ENCODE measurements at places on chromosomes 16 and 17.
A peak's percentile ranks its signal among the peaks of the same experiment; 100 is the strongest.

DNA sequence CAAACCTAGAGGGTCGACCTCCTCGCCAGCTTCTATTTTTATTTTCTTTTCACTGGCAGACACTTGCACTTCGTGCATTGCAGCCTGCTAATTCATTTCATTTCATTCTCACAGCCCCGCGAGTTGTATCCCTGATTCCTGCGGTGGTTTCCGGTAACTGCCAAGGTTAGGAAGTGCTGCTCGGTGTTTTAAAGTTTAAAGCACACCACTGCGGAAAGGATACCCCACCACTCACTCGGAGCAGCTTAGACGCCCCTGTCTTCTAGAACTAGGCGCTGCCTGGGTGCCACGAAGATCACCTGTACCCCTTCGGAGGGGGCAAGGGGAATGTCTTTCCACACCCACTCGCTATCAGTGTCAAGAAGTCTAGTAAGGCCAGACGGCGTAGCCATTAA is 509 bp downstream of the CNEP1R1 start:
- DNase-seq, result peak; percentile 36

GRCh38 chr17:15511142-15511541 is 43.7 kb upstream of the CDRT4 start:
- no peak for DNase-seq

DNA sequence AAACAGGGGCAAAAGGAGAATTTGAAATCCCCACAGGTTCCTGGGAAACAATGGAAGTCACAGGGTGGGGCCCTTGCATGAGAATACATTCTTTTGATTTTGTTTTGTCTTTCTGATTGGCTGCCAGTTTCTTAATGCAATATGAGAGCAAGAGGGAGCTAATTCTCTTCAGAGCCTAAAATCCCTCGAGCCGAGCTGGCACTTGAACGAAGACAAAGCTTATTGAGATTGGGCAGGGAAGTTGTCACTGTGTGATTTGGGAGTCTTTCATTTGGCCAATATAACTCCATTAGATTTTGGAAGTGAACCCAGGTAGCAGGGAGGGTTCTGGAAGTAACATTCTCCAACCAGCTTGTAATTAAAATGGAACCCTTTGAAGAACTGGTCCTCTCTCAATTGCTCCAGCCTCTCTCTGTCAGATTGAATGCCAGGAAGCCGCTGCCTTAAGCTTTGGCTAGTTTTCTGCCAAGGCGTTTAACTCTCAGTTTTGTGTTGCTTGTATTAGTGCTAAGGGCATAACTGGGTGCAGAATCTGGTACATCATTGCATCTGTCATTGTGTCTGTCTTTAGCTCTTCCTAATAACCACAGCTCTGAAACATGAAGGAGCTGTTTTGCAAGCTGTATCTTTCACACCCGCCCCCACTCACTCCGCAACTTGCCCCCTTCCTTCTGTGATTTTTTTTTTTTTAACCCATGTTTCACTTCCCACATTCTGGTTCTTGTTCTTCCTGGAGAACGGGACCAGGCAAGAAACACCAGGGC is 272.0 kb downstream of the MAF start:
- DNase-seq, result no peak

GRCh38 chr16:54180421-54181359 is 105.9 kb downstream of the IRX3 start:
- DNase-seq, result no peak

DNA sequence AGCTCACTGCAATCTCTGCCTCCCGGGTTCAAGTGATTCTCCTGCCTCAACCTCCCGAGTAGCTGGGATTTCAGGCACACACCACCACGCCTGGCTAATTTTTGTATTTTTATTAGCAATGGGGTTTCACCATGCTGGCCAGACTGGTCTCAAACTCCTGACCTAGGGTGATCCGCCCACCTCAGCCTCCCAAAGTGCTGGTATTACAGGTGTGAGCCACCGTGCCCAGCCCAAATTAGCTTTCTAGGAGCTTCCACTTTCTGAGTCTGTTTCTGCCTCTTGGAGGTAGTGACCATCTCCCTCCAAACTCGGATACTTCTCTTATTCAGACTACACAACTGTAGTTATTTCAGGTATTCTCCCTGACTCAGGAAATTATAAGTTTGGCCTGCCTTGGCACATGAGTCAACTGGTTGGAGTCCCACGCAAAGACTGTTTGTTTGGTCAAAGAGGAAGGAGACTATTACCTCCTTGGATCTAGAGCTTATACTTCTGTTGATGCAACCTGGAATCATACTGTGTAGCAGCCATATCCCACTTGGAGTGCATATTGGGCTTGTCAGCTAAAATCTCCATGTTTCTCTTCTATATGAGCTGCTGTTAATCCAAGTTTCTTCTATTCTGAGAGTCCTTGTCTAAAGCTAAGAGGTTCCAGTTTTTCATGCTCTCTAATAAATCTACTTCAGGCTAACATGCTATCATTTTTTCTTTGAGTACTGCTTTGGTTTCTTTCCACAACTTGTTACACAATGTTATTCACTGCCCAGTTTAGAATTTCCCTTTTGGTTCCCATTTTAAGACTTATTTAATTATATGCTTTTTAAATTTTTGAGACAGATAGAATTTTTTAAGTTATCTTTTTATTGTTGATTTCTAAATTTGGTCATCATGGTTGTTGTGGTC is 7.5 kb downstream of the IL4R start:
- no peak for DNase-seq

DNA sequence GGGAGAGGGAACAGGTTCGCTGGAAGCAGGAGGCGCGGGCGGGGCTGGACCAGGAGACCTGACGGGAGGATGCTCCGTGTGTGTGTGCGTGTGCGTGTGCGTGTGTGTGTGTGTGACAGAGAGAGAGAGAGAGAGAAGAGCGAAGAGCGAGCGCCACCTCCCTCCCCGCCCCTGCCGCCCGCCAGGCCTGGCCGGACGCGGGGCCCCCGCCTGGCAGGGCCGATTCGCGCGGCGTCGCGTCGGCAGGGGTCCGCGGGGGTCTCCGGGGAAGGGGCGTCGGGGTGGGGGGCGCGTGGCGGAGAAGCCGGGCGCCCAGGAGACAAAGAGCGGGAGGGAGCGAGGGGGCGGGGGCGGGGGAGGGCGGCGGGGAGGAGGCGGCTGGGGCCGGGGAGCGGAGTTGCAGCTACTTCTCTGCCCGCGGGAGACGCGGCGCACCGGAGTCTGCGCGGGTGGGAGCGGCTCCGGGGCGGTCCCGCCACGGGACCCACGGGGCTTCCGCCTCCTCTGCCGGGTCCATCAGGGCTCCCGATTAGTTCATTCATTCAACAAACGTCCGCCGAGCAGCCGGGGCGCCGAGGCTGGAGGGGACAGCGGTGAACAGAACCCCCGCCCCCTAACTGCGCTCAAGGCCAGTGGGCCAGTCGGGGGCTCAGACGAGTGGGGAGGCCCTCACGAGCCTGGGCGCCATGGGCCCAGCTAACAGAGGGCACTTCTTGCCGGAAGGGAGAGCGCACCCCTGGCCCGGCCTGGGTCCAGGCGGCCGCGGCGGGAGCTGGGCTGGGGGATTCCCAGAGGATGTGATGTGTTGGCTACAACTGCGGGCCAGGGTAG is at the start of gene SAMD14:
TSS of gene SAMD14 (minus strand) at position 433 of the 831 bp plus-strand sequence. CDS start 5,201 bp downstream, outside the sequence.
- DNase-seq, result no peak

- DNase-seq, result peak; percentile 14
Measured at GRCh38 chr16:72455743-72456659, 284.0 kb upstream of the PMFBP1 start.

DNA sequence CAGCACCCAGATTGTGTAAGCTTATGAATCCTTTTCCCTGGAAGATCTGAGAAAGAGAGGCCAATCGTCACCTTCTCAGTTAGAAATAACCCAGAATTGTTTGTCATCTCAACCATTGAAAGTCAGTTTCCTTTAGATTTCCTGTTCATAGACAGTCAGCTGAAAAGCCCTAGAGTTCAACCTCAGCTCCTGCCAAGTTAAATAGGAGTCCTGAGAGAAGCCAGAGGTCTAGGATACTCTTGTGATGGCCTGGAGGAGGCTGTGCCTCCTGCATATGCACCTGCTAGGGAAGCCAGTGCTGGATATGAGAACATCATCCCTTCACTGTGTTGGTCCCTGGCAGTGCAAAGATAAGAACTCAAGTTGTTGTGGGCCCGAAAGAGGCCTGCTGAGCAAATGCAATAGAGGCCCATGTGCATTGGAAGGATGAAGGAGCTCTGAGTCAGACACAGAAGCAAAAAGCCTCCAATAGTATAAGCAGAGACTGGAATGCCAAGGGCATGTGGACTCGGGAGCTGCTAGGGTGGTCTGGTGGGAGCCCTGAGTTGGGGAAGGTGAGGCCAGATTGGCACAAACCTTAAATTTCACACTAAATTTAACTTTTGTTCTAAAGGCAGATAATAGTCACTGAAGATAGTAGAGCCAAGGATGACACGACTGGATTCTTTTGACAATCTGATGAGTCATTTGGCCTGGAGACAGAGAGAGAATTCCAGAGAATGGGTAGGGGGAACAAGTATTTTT is 520.9 kb upstream of the CDH5 start:
- DNase-seq, result no peak

- no peak for DNase-seq
Measured at GRCh38 chr17:17725752-17726457, 44.6 kb downstream of the RAI1 start.

GRCh38 chr17:76830987-76831715 is 37.1 kb upstream of the MGAT5B start:
- DNase-seq, result no peak

DNA sequence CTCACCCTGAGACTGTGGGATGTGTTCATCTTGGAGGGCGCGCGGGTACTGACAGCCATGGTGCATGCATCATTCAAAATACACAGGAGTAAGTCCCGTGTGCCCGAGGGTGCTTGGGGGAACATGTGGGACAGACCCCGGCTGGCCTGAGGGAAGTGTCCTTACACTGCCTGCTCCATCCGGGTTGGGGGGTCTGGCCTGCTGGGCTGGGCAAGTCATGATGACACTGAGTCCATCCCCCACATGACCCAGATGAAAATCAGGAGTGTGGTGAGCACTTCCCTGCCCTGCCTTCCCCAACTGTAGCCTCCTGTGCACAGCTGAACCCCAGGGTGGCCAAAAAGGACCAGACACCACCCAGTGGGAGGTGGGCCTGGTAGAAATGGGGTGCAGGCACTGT is 10.8 kb downstream of the TBC1D26 start:
- no peak for DNase-seq

- DNase-seq, result no peak
Measured at GRCh38 chr17:15321556-15322251, 19.7 kb downstream of the TEKT3 start.

- peak; percentile 41 for DNase-seq
Measured at GRCh38 chr16:67919622-67920221, 11.9 kb downstream of the CTRL start.

DNA sequence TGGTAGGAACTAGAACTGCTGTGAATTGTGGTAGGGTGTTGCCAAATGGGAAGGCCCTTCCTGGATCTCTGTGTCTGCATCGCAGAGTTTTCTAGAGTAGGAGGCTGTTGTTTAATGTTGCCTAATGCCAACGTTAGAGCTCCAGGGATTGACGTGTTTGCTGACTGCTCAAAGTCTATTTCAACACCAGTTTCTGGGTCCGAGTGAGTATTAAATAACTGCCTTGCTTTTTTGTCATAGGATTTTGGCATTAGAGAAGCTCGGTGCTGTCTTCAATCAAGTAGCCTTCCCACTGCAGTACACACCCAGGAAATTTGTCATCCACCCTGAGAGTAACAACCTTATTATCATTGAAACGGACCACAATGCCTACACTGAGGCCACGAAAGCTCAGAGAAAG is 40.0 kb downstream of the SF3B3 start:
- DNase-seq, result no peak

DNA sequence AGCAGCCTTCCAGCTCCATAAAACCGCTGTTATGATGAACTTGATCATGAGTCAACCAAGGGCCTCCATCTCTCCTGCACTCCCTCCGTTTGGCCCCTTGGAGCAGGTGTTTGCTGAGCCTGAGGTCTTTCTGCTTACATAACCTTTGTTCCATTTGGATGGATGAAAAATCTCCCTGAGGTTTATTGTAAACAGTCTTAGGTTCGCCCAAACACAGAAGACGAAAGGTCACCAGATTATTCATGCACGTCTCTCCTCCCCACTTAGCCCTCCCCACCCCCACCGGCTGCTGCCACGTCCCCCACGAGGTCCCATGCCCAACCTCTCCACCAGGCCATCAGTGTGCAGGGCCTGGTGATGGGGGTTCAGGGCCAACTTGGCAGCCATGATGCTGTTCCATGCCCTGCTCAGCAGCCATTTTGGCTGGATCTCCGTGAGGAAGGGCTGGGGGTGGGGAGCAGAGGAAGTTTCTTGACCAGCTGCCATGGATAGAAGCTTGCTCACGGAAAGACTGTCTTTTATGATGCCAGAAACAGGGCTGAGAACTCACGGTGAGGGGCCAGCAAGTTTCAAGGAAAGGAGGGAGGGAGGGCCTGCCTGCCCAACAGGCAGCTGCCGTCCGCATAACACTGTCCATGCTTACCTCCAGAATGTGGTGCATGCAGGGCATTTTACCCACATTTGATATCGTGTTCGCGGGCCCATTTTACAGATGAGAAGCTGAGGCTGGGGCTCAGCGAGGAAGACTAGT is 47.8 kb upstream of the FOXF1 start:
- no peak for DNase-seq

DNA sequence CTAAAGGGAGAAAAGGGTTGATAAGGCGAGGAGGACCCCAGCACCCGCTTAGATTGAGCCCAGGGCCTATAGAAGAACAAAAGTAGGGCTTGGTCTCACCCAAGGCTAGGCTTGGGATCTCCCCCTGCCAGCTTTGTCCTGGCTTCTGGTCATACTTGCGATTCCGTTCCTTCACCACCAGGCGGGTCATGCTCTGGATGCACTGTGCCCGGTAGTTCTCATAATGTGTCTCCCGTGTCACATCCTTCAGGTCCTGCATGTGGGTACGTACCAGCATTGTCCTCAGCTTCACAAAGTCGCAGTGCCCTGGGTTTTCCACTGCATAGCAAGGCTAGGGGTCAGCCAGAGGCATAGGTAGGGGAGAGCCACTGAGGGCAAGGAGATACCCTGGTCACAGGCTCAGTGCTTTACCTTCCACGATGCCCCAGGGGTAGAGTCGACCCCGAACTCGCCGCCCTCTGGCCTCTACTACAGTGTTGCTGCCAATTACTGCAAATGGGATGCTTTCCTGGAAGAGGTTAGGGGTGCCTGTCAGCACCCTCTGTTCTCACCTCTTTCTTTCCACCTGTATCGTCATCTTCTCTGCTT is 6.5 kb upstream of the MTMR4 start:
- peak; percentile 79 for DNase-seq

DNA sequence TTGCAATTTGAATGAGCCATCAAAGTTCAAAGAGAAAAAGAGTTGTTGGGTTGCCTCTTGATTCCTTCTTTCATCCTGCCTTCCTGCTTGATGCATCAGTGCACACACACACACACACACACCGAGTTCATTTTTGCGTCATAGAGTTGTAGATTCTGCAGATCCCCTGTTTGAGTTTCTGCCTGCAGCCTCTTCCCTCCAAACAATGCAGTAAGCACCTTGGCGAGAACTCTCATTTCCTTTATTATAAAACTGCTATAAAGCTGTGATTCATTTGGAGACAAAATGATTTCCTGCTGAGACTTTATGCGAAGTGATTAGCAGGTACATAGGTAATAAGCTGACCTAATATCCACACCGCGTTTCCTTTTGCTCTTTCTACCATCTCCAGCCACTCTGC is 26.7 kb downstream of the DNAH9 start:
- no peak for DNase-seq
